ENCODE measurements at places on chromosomes 1 and 21.

- DNase-seq = no peak
These were observed 16.6 kb downstream of the TRIM62 start for GRCh38 chr1:33165209-33165608.

DNA sequence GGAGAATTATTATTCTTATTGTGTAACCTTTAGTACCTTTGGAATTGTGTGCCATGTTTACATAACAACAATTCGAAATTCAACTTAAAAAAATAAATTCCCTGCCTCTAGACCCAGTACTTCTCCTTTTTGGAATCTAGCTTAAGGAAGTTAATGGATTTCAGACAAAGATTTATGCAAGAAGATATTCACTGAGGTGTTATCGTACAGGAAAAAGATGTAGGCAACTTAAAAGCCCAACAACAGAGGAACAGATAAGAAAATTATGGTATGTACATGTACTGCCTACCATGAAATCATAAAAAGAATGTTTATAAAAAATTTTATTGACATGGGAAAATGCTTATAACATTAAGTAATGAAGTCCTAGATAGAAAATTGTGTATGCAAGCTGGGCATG, 18.2 kb upstream of the STMN1 start:
- no peak for DNase-seq

- no peak for DNase-seq
These were observed 7.1 kb upstream of the KRTAP10-4 start for GRCh38 chr21:44566403-44566802.

GRCh38 chr21:33025489-33026442, at the start of gene OLIG2:
OLIG2 (plus strand) TSS chr21:33025935; CDS start chr21:33026863, 928 bp downstream.
- DNase-seq = no peak

Measured in epithelial cell of prostate (primary cell).